ENCODE measurements at places on chromosomes 5 and 9.

- DNase-seq: no peak
Measured at GRCh38 chr9:115264313-115264712, 146.4 kb upstream of the TNC start.

DNA sequence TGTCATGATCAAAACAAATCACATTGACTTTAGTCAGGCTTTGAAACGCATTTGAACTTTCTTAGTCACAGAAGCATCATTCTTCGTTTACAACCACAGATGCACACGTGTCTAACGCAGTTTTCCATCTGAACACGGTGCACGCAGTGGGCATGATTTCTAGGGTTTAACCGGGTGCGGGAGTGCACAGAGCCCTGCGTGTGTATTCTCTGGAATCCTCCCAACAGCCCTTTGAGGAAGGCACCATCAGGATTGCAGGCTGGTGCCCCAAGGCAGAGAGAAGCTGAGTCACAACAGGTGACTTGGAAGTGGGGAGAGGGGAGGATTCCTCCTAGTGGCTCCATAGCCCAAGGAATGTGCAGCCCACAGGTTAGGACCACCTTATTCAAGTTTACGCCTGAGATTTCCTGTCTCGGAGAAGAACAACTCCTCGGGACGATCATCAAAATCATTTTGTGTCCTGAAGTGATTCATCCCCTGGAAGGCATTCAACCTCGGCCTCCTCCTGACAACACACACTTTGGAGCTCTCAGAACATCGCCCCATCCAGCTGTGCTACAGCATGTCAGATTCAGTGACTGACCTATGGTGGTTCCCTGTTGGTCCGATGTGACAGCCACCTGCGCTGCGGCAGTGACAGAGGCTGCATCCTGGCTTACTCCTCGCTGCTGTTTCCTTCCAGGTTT is 13.1 kb downstream of the ROPN1L start:
- no peak for DNase-seq

- no peak for DNase-seq
Measured at GRCh38 chr9:22590336-22591033, 143.9 kb downstream of the DMRTA1 start.

DNA sequence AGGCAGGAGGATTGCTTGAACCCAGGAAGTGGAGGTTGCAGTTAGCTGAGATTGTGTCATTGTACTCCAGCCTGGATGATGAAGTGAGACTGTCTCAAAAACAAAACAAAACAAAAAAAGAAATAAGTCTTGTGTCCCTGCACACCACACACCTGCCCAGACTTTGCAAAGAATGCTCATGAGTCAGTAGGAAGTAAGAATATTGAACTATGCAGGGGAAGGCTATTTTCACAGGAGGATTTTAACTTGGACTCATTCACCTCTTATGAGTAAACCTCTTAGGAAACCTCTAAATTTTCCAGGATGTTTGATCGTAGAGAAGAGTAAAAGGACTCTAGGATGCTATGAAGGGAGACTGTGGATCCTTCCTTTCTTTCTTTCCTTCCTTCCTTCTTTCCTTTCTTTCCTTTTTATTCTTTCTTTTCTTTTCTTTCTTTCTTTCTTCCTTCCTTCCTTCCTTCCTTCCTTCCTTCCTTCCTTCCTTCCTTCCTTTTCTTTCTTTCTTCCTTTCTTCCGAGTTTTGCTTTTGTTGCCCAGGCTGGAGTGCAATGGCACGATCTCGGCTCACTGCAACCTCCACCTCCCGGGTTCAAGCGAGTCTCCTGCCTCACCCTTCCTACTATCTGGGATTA is 96.7 kb upstream of the CLINT1 start:
- no peak for DNase-seq

GRCh38 chr5:45507178-45507577 is 189.0 kb downstream of the HCN1 start:
- no peak for DNase-seq

DNA sequence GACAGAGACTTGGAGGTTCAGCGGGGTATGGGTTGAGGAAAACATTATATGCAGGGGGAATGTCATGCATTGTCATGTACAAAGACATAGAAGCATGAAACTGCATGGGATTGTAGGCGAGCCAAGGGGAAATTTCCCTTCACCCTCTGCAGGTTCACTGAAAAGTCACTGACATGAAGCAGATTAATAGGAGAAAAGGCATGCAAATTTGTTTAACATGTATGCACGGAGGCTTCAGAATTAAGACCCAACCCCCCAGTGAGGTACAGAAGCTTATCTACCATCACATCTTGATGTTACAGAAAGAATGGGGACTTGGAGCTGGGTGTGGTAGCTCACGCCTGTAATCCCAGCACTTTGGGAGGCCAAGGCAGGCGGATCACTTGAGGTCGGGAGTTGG is 18.5 kb downstream of the NIM1K start:
- DNase-seq: no peak

- DNase-seq: no peak
Measured at GRCh38 chr9:124342402-124342775, 72.9 kb downstream of the PSMB7 start.

- DNase-seq: no peak
Measured at GRCh38 chr5:123701511-123702200, 189.7 kb downstream of the CSNK1G3 start.

- peak; percentile 17 for DNase-seq
Measured at GRCh38 chr9:3467593-3468219, 58.1 kb downstream of the RFX3 start.

DNA sequence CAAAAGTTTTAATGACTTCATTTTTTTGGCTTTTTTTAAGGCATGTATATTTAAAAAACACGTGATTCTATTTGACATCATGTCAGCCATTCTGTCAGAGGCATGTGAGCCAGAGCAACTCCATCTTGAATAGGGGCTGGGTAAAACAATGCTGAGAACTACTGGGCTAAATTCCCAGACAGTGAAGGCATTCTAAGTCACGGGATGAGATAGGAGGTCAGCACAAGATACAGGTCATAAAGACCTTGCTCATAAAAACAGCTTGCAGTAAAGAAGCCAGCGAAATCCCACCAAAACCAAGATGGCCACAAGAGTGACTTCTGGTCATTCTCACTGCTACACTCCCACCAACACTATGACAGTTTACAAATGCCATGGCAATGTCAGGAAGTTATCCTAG is 1000.6 kb upstream of the DMAC1 start:
- DNase-seq: no peak

GRCh38 chr5:33195431-33196165 is 245.2 kb upstream of the TARS1 start:
- DNase-seq: no peak

GRCh38 chr9:130396581-130396980 is 48.2 kb upstream of the ASS1 start:
- no peak for DNase-seq

- no peak for DNase-seq
Measured at GRCh38 chr5:31845361-31845760, 206.4 kb downstream of the PDZD2 start.

- no peak for DNase-seq
Measured at GRCh38 chr9:116585204-116585603, 101.9 kb upstream of the TRIM32 start.

GRCh38 chr9:116154334-116154975 is 864 bp downstream of the PAPPA start:
- no peak for DNase-seq

- DNase-seq: peak; percentile 63
Measured at GRCh38 chr5:1536322-1536845, 12.6 kb upstream of the LPCAT1 start.

DNA sequence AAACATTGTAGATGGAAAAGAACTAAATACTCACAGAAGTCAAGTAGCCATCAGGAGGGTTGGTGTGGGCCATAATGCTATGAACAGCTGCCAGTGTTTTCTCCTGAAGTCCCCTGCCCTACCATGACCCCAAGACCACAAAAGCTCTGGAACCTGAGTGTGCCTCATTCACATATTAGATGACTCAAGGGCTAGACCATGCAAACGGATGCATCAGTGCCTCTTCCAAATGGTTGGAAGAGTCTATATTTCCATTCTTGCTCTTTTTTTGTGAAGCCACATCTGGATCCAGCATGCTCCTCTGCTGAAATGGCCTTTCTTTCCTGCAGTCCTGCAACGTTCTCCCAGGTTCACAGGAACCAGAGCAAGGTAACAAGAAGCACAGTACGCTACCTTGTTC is 136.6 kb upstream of the EPB41L4A start:
- DNase-seq: no peak

- DNase-seq: no peak
Measured at GRCh38 chr9:14941501-14942405, 31.5 kb upstream of the FREM1 start.
